ENCODE measurements at places on chromosomes 2 and 18.
A peak's percentile ranks its signal among the peaks of the same experiment; 100 is the strongest.

DNA sequence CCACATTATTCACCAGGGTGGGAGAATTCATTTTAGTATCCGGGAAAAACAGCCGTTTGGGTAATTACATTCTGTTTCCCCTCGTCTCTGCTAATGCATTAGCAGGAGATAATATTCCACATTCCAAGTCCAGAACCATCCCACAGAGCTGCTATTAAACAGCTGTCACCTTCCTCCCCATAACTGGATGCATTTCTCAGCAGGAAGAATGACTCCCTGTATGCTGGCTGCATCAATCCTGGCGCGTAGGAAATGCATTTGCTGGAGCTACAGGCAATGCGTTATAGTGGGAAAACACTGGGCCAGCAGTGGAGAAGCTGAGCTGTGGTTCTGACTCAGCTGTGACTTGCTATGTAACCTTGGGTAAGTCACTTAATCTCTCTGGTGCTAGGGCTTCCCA, 246.0 kb downstream of the CLIP4 start:
- H3K27ac ChIP-seq = no peak overlapping the region
- no peaks in the 10 kb centered on the region for H3K36me3 ChIP-seq
- no peak for DNase-seq
- no peak overlapping the region for H3K4me3 ChIP-seq
- H3K27me3 ChIP-seq = no peaks in the 10 kb centered on the region

- no peak overlapping the region for H3K4me3 ChIP-seq
- no peak for DNase-seq
- H3K27ac ChIP-seq = no peak overlapping the region
- H3K27me3 ChIP-seq = no peaks in the 10 kb centered on the region
- no peaks in the 10 kb centered on the region for H3K36me3 ChIP-seq
Observed at GRCh38 chr2:149487189-149487588, 100.4 kb downstream of the MMADHC start.

- H3K4me1 ChIP-seq = peaks cover 7% of the 10 kb centered on the region
- no peak overlapping the region for H3K27ac ChIP-seq
- H3K36me3 ChIP-seq = peaks cover 34% of the 10 kb centered on the region
Observed at GRCh38 chr2:677959-678550, 849 bp upstream of the TMEM18 start.

DNA sequence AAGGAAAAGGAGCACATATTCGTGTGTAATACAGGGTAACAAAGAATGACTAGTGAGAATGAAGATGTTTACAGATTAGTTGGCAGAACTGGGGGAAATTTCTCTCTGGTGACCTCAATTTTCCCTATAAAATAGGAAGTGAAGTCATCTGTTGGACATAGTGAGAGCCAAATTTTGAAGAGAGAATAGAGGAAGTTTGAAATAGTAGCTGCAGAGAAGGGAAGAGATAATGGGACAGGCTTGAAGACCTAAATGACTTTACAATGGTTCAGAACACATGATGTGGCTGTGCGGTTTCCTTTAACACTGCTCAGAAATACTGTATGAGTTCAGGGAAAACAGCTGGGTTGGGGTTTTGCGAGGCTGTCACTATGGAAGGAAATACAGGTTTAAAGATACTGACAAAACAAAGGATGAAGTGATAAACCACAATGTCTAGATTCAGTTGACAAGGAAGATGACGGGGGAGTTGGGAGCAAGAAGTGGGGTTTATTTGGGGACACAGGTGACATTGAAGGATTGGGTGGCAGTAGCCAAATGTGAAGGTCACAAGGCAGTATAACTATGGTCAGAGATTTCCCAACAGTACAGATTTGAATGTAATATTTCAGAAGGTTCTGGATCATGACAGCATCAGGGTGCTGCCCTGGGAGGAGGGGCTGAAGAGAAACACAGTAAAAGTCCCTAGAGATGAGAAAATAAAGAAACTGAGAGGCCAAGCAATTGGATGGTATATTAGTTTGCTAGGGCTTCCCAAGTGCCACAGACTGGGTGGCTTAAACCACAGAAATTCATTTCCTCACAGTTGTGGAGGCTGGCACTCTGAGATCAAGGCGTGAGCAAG, 82.6 kb upstream of the TANK start:
- H3K36me3 ChIP-seq = no peaks in the 10 kb centered on the region
- H3K4me3 ChIP-seq = no peak overlapping the region
- DNase-seq = no peak
- H3K4me1 ChIP-seq = no peaks in the 10 kb centered on the region

DNA sequence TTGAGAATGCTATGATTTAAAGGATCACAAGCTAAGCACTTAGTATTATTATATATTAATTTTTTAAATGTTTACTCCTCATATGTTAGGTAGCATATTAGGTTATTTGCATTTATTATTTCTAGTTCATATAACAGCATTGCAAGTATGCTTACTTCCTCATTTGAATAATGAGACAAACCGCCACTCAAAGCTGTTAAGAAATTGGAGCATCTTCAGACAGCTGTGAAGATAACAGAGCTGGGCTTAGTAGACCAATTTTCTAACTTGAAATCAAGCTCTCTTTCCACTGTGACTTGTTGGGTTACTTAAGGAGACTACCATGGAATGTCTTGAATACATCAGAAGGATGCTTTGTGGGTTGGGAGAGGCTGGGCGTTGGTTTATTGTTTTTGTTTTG, 139.3 kb downstream of the ASXL3 start:
- no peaks in the 10 kb centered on the region for H3K27me3 ChIP-seq
- DNase-seq = no peak
- no peak overlapping the region for H3K4me3 ChIP-seq
- H3K36me3 ChIP-seq = no peaks in the 10 kb centered on the region
- H3K27ac ChIP-seq = no peak overlapping the region

- no peak overlapping the region for H3K4me3 ChIP-seq
- no peaks in the 10 kb centered on the region for H3K27me3 ChIP-seq
- peaks cover 9% of the 10 kb centered on the region for H3K4me1 ChIP-seq
Observed at GRCh38 chr2:192005211-192005610, 158.3 kb upstream of the CAVIN2 start.

- no peaks in the 10 kb centered on the region for H3K4me1 ChIP-seq
- H3K27me3 ChIP-seq = no peaks in the 10 kb centered on the region
- no peak for DNase-seq
- H3K36me3 ChIP-seq = peaks cover 5% of the 10 kb centered on the region
- no peak overlapping the region for H3K27ac ChIP-seq
- no peak overlapping the region for H3K4me3 ChIP-seq
Observed at GRCh38 chr2:239371726-239372686, 28.8 kb downstream of the HDAC4 start.

DNA sequence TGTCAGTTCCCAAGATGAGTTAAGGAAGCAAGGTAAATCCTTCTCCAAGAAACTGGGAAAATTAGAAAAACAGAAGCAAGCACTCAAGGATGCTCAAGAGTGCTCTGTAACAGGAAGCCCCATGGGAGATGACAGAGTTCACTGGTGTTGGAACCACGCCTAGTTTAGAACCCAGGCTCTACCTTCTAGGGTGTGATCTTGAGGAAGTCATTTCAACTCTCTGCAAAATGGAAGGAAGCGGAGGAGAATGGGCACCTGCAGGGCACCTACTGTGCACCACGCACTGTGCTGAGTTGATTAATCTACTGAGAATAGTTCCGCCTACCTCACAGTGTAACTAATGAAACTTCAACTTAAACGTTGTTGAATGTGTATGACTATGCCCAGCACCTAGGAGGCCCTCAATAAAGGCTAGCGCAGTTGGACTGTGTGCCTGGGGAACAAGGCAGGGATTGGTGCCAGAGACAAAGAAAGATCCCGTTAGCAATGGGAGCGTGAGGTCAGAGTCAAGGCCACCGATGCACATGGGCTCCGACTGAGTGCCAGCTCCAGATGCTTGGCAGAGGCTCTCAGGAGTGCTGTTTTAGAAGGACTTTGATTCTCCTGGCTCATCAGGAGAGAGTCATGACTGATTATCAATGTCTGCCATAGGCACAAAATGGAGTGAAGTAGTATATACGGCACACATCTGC, 93.7 kb downstream of the MAPK4 start:
- no peaks in the 10 kb centered on the region for H3K36me3 ChIP-seq
- H3K27me3 ChIP-seq = no peaks in the 10 kb centered on the region
- DNase-seq = no peak
- H3K4me1 ChIP-seq = peaks cover 11% of the 10 kb centered on the region

GRCh38 chr2:98822301-98823164, 91.6 kb upstream of the MGAT4A start:
- H3K27me3 ChIP-seq = peaks cover 23% of the 10 kb centered on the region
- no peaks in the 10 kb centered on the region for H3K4me1 ChIP-seq
- H3K27ac ChIP-seq = no peak overlapping the region
- DNase-seq = peak; percentile 47
- peak overlapping the region; percentile 6 for H3K4me3 ChIP-seq
- no peaks in the 10 kb centered on the region for H3K36me3 ChIP-seq

- H3K4me3 ChIP-seq = no peak overlapping the region
- no peaks in the 10 kb centered on the region for H3K4me1 ChIP-seq
- no peaks in the 10 kb centered on the region for H3K27me3 ChIP-seq
- H3K36me3 ChIP-seq = no peaks in the 10 kb centered on the region
Observed at GRCh38 chr2:6392966-6393365, 472.7 kb downstream of the CMPK2 start.

GRCh38 chr2:85215081-85215447, 81.9 kb downstream of the TCF7L1 start:
- no peak for DNase-seq
- H3K27ac ChIP-seq = no peak overlapping the region
- H3K4me3 ChIP-seq = no peak overlapping the region
- no peaks in the 10 kb centered on the region for H3K27me3 ChIP-seq

- no peak overlapping the region for H3K4me3 ChIP-seq
- no peak overlapping the region for H3K27ac ChIP-seq
Observed at GRCh38 chr2:158015428-158016076, 86.1 kb upstream of the UPP2 start.

DNA sequence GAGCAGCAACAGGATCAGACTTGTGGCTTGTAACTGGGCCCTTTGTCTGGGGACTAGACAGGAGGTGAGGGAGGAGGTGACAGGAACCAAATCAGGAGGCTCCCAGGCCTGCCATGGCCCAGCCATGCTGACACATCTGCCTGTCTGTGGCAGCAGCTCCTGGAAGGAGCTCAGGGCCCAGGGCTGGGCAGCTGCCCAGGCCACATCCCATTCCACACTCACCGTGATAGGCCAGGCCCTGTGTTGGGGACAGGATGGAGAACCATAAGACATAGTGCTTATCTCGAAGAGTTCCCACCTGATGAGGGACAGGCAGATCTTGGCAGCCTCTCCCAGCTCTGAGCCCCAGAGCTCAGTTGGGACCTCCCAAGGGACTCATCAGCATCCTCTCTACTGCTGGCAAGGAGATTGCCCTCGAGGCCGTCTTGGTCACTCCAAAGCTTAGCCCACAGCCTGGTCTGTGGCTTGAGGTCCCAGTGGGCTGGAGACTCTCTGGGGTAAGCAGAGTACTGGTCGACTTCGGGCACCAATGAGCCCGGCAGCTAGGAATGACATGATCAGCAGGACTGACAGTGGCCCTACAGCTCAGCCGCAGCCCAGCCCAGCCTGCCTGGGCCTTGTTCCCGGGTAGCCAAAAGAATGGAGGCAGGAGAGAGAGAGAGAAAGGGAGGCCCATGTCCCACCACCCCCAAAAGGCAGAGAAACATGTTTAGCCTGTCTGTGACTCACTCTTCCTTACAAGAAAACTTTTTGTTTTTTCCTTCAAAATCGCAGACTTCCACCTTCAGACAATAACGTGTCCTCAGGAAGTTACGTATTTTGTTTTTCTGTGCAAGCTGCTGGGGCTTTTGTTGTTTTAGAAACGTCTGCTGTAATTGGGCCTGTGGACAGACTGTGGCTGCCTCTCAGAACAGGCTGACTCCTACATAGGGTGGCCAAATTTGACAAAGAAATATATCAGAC, 82.1 kb downstream of the HS1BP3 start:
- no peak overlapping the region for H3K4me3 ChIP-seq
- peaks cover 29% of the 10 kb centered on the region for H3K4me1 ChIP-seq
- H3K27me3 ChIP-seq = no peaks in the 10 kb centered on the region
- DNase-seq = no peak
- H3K27ac ChIP-seq = no peak overlapping the region

DNA sequence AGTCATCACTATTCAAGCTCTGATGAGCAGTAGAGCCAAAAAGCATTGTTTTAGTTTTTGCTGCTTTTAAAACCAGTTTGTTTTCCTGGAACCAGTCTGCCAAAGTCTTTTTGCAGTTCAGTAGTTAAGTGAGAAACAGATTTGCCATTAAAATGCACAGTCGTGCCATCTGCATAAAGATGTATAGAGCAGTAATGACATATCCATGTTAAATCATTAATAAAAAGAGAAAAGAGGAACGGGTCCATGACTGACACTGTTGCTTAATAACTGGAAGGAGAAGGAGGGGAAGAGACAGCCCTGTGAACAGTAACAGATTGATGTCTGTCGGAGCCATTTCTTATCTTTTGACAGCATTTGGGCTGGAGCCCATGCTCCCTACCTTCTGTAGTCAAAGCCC, 704.6 kb downstream of the SATB2 start:
- no peaks in the 10 kb centered on the region for H3K4me1 ChIP-seq
- no peaks in the 10 kb centered on the region for H3K36me3 ChIP-seq
- no peak overlapping the region for H3K4me3 ChIP-seq
- H3K27me3 ChIP-seq = no peaks in the 10 kb centered on the region
- no peak for DNase-seq

DNA sequence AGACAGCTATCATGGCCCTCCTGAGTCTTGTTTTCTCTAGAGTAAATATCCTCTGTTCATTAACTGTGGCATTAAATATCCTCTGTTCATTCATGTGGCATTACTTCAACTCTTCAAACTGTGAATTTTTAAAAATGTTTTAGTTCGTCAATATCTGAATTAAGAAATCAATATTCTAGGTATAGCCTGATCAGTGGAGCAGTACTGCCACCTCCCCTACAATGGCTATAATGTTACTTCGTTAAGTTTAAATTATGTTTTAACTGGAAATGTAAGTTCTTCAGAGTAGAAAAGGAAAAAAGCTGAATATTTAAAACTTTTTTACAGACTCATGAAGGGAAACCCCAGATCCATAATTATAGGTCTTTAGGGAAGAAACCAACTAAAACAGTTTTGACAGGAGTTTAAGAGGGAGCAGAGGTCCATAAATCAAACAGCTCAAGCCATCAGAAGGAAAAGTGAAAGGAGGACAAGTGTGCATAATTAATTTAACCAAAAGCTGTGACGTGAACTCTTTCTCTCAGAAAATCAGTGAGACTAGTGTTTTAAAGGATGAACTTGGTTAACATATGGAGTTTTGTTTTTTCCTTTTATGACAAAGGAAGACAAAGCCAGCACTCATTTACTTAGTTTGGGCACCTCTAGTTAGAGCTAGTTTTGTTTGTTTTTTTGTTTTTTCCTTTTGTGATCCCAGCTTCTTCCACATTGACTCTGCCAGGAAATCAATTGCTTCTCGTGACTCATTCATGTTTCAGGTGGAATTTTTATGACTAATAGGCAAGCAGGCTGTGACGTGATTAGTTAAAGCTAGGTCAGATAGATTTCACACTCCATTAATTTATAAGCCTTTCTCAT, 44.9 kb downstream of the RBBP8 start:
- no peak overlapping the region for H3K4me3 ChIP-seq
- H3K27me3 ChIP-seq = no peaks in the 10 kb centered on the region
- no peak overlapping the region for H3K27ac ChIP-seq

- DNase-seq = peak; percentile 67
- no peaks in the 10 kb centered on the region for H3K36me3 ChIP-seq
- H3K27me3 ChIP-seq = no peaks in the 10 kb centered on the region
- H3K4me3 ChIP-seq = no peak overlapping the region
- no peak overlapping the region for H3K27ac ChIP-seq
Observed at GRCh38 chr2:113203901-113204519, 30.2 kb downstream of the PSD4 start.
